Cerebellar nuclear complex (tissue), 1 donor: ENCODE measurements at places on chromosomes 13 and 19.
A peak's percentile ranks its signal among the peaks of the same experiment; 100 is the strongest.

GRCh38 chr19:41328842-41329225 lies 18.9 kb downstream of the CCDC97 start:
- DNase-seq = no peak

- DNase-seq = no peak
Observed at GRCh38 chr19:53372196-53372595, 6.7 kb downstream of the ZNF525 start.

- no peak for DNase-seq
Observed at GRCh38 chr13:59182241-59182640, 981.5 kb downstream of the DIAPH3 start.

GRCh38 chr19:49930483-49931011 lies 1.2 kb upstream of the NUP62 start:
- DNase-seq = no peak

DNA sequence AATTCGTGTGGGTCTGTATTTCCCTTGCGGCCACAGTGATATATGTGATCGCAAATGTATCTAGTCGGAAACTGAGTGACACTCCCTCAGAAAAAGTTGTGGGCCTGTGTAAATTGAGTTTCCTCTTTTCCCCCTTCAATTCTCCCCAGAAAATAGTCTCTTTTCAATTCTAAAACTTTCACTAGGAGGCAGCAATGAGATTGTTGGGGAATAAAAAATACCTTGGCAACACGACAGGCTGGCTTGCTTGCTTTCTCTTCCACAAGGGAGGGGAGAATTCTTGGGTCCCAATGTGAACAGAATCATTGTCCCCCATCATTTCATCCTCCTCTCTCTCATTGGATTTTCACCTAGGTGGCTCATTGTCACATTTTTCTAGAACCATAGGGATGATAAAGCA lies 3.7 kb upstream of the SOX21 start:
- no peak for DNase-seq

DNA sequence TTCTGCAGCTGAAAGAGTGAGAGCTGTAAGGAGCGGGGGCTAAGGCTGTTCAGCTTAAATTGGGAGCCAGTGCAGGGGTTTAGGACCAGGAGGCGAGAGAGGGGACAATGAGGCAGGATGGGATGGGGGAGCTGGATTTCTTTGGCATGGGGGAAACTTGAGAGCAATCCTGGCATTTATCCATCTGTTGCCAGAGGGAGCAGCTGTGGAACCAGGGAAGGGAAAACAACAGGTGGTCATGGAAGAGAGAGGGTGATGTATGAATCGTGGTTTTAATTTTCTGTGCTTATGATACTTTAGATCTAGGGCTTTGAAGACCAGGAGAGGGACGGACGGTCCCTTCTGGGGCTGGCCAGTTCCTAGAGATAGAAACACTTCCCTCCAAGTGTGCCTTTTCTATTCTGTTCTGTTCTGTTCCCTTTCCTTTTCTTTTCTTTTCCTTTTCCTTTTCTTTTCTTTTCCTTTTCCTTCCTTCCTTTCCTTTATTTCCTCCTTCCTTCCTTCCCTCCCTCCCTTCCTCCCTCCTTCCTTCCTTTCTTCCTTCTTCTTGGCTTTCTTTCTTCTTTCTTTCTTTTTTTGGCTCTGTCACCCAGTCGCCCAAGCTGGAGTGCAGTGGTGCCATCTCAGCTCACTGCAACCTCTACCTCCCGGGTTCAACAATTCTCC lies 16.0 kb upstream of the CCL25 start:
- no peak for DNase-seq

GRCh38 chr19:5039642-5040543 lies 71.0 kb downstream of the KDM4B start:
- DNase-seq = no peak

GRCh38 chr19:53812335-53812734 lies 11.8 kb downstream of the NLRP12 start:
- DNase-seq = no peak

GRCh38 chr13:114167426-114167825 lies 11.6 kb upstream of the CFAP97D2 start:
- no peak for DNase-seq

DNA sequence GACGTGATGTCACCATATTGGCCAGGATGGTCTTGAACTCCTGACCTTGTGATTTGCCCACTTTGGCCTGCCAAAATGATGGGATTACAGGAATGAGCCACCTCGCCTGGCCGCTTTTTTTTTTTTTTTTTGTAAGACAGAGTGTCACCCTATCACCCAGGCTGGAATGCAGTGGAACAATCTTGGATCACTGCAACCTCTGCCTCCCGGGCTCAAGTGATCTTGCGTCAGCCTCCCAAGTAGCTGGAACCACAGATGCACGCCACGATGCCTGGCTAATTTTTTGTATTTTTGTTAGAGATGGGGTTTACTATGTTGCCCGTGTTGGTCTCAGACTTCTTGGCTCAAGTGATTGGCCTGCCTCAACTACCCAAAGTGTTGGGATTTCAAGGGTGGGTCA lies 28.9 kb upstream of the ZNF808 start:
- no peak for DNase-seq

GRCh38 chr19:4386041-4386782 lies 14.1 kb downstream of the SH3GL1 start:
- no peak for DNase-seq

GRCh38 chr13:107534548-107534947 lies 680.8 kb downstream of the LIG4 start:
- no peak for DNase-seq

DNA sequence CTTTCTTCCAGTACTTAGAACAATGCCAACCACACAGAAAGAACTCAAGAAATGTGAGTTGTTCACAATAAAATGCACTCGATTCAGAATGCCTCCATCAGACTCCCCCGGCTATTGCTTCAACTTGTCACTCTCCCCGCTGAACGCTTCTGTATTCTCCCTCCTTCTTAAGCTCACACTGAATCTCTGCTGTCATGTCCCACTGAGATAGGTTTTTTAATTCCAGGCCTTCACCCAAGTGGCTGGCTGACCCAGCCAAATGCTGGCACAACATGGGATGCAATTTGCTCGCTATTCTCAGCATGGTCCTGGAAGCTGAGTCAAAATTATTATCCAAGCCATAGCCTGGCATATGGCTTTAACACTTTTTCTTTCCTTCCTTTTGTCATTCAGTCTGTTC lies 76.8 kb upstream of the SERP2 start:
- peak; percentile 53 for DNase-seq

DNA sequence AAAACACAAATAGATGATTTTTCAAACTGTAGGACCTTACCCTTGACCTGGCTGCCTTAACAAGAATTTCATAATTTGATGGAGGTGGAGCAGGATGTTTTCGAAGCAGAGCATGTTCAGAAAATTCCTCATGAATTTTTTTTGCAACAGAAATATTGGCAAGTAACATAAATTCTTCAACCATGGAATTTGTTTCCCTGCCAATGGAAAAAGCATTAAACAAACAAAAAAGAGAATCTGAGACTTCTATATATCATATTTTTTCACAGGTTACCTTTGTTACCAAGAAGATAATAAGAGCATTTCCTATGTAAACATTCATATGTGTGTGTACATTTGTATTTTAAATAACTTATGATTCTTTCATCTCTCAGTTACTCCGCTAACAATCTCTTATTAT lies 18.3 kb downstream of the DIS3 start:
- DNase-seq = no peak

GRCh38 chr13:77732287-77732686 lies 34.8 kb downstream of the SLAIN1 start:
- no peak for DNase-seq

DNA sequence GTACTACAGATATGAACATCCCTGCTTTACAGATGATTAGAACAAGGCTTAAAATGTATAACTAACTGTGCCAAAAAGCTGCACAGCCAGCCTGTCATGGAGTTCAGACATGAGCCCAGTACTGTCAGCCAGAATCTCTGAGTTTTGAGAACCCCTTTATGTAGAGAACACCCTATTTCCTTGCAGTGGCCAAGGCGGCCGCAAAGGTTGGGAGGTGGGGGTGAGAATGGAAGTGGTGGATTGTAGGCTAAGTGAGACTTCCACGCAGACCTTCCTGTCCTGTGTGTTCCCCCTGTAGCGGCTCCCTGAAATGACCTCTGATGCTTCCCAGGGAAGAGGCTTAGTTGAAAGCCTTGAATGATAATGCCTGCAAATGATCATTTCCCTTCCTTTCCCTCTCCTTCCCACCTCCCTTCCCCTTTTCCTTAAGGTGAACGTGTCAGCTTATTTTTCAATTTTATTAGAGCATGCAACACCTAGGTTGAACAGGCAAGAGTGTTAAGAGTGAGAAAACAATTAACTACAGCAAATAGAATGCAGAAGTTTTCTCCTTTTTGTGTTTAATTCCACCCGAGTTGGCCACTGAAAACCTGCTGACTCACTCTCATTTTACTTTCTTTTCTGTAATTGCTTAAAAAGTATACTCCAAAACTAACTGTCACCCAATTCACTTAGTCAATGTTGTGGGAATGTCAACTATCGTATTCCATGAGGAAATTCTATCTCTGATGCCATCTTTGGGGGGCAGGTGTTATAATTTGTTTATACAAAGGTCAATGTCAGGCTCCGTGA lies 167.0 kb upstream of the EDNRB start:
- no peak for DNase-seq

- no peak for DNase-seq
Observed at GRCh38 chr19:35278578-35279284, 3.6 kb upstream of the HAMP start.

GRCh38 chr19:45352062-45352461 lies 11.5 kb downstream of the KLC3 start:
- no peak for DNase-seq

- no peak for DNase-seq
Observed at GRCh38 chr19:23203841-23204344, 46.3 kb downstream of the ZNF724 start.

GRCh38 chr19:51060973-51061372 lies 3.9 kb downstream of the KLK13 start:
- no peak for DNase-seq

- no peak for DNase-seq
Observed at GRCh38 chr13:34143637-34144036, 325.7 kb downstream of the RFC3 start.

- no peak for DNase-seq
Observed at GRCh38 chr13:102376318-102376717, 25.5 kb downstream of the FGF14 start.

- no peak for DNase-seq
Observed at GRCh38 chr13:44013758-44014291, 134.1 kb downstream of the LACC1 start.

GRCh38 chr19:12778017-12778904 lies 2.9 kb upstream of the HOOK2 start:
- no peak for DNase-seq

DNA sequence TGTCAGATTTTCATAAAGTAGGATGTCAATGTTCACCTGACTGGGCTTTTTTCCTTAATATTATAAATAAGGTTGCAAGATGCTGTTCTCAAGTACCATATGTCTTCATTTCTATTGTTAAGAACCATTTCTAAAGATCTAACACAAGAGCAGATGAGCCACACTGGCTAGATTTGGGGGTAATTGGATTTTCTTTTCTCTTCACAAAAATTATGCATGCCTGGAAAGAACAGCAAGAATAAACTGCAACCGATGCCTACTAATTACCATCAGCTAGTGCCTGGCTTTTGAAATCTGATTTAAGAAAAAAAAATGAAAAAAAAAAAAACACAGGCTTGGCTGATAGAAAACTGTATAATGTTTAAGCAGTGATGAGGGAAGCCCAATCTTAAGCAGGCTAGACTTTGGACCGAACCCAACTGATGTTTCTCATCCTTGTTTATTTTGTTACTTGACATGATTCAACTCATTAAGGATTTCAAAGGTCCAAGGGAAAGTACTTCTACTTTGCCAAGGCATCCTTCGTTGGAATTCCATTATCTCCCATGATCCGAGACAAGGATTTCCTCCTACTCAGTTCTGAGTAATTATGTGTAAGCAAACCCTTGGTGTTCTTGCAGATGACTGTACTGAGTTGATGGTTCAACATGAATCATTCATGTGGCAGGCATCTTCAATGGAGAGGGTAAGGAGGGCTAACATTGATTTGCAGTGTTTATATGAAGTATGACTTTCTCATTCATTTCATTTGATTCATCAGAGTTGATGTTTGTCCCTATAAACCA lies 300.5 kb downstream of the SPRY2 start:
- no peak for DNase-seq

GRCh38 chr13:46687810-46688209 lies 109.2 kb downstream of the ESD start:
- no peak for DNase-seq
